Stimulated activated naive CD4-positive, alpha-beta T cell treated with Interleukin-2 at 50 U/mL for 16 hours (primary cell): ENCODE measurements at places on chromosomes 12 and 14.

- DNase-seq: no peak
Observed at GRCh38 chr12:41011939-41012338, 176.2 kb upstream of the PDZRN4 start.

DNA sequence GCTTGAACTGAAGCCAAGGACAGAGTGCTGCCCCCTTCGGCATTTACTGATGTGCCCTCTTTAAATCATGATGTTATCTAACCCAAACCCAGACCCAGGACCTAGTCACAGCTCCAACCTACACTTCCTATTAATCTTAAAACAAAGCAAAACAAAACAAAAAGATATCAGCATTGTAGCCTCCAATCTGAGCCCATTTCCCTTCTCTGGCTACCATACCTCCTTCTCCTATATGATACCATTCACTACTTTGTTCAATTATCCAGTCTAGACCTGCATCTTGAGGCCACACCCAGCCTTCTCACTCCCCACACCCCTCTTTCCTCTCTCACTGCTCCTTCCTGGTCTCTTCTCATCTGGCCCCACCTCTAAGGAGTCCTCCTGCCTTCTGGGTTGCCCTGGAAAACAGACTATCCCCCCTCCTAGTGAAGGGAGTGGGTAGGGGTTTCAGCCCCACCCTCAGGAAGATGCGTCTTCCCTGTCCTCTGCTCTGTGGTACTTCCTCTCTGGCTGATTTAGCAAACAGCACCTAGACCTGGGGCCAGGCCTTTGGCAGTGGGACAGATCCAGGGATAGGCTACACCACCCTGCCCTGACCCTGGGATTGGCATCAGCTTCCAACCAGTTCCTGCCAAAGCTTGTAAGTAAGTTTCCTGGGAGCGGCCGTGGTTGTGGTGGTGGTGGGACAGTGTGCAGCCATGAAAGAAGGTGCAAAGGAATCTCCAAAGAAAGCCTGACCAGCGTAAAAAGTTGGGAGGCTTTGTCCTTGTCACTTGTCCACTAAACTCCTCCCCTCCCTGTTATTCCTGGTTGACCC lies 3.3 kb downstream of the LTB4R start:
- DNase-seq: no peak

GRCh38 chr12:101323255-101323654 lies 43.4 kb downstream of the UTP20 start:
- no peak for DNase-seq

- DNase-seq: no peak
Observed at GRCh38 chr12:9134981-9135628, 19.4 kb upstream of the A2M start.

- no peak for DNase-seq
Observed at GRCh38 chr12:93733928-93734327, 56.8 kb downstream of the CRADD start.

DNA sequence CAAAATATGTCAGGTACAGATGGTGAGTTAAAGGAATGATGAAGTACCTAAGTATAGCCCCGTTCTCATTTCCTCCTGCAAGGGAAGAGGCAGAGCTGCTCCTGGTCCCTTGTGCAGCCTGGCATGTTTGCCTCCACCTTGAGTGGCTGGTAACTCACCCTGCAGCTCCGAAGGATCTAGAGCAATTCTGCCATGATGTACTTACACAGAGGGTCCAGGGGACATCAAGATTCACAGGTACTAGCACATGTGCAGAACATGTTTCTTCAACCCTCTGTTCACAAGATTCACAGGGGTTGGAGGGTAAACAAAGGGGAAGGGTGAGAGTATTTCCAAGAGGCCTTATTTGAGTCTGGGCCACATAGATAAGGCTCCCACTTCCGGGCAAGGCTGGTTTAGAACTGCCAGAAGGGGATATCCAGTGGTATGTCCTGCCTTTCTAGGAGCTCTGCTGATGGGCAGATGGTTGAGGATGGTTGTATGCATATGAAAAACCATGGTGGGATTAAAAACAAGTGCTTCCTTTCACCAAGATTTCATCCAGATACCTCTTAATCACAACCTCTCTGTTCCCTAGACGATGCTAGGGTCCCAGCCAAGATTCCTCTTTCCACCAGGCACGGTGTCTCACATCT lies 7.7 kb downstream of the DCTN2 start:
- DNase-seq: no peak

DNA sequence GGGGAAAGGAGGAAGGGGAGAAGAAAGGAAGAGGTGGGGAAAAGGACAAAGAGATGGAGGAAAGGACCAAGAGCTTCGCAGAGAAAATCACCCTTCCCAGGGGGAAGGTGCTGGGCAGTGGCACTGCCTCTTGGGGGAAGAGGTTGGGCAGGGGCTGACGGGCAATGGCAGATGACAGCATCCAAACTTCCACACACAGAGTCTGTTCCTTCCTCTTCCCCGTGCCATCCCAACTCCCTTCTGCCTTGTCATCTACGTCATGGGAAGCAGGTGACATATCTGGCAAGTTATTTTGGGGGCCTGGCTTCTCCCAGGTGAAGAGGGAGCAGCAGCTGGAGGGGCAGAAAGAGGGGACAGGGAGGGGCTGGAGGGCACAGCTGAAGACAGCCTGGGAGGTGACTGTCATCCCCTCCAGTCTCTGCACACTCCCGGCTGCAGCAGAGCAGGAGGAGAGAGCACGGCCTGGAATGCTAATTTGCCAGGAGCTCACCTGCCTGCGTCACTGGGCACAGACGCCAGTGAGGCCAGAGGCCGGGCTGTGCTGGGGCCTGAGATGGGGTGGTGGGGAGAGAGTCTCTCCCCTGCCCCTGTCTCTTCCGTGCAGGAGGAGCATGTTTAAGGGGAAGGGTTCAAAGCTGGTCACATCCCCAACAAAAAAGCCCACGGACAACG lies 43.9 kb upstream of the IQSEC3 start:
- DNase-seq: no peak

DNA sequence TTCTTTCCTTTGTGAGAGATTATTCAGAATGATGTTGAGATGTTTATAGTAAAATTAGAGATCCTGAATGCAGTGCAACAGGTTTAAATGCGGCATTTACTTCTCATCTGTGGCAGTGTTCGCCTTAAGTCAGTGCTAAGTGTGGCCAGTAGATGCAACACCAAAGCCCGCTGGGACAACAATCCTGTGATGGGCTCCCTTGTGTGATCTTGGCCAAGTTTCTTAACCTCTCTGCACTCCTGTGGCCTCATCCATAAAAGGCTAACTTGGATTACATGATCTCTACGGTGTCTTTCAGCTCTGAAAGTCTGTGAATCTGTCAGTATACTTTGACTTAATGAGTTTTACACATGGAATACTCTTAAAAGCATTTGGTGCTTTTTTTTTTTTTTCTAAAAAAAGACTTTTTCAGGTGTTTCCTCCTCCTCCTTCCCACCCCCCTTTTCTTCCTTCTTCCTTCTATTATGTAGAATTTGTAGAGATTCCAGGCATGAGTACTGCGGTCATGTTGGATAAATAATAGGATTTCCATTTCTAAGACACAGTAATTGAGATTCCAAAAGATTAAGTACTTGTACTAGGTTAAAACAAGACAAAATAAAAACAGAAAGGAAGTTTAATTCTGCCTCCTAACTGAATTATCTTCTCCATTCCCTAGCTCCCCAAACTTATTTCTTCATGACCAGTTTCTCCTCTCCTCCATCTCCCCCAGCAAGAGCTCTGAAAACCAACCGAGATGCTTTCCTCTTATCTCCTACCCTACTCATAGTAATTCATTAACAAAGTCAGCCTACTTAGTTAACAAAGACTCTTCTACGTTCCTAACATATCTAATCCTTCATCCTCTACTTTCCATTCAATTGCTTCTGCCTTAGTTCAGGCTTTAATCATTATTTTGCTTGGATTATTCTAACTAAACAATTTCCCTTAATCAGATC lies 42.2 kb upstream of the NAV3 start:
- no peak for DNase-seq

- DNase-seq: no peak
Observed at GRCh38 chr14:86802726-86803125, 1190.3 kb downstream of the GALC start.

GRCh38 chr14:68462683-68463082 lies 330.2 kb downstream of the ZFP36L1 start:
- DNase-seq: no peak

DNA sequence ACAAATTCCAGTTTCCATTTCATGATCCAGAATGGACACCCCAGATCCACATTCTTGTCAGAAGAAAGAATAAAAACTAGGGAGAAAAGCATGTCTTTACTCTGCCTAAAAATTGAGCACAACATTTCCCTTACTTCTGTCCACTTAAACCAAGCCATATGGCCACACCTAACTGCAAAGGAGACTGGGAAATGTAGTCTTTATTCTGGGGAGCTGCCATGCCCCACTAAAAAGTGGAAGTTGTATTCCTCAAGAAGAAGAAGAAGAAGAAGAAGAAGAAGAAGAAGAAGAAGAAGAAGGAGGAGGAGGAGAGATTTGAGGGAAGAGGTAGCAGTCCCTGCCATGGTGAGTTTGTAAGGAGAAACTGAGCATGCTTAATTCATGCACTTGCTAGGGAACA lies 84.5 kb downstream of the GPR65 start:
- no peak for DNase-seq

DNA sequence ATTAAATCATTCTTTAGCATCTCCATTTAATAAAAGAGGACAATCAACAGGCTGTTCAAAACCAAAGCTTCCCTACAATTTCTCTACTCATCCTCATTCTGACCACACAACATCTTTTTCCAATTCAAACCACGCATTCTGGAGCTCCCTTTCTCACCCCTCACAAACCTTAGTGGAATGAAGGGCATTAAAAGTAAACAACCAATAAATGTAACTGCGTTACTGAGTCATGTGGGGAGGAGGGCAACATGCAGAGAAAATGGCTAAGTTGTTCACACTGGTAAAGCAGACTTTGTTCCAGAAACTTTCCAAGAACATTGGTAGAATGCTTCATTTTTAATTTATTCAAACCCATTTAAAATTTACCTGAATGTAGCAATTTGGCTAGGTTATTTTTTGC lies 19.6 kb downstream of the SOX5 start:
- no peak for DNase-seq

DNA sequence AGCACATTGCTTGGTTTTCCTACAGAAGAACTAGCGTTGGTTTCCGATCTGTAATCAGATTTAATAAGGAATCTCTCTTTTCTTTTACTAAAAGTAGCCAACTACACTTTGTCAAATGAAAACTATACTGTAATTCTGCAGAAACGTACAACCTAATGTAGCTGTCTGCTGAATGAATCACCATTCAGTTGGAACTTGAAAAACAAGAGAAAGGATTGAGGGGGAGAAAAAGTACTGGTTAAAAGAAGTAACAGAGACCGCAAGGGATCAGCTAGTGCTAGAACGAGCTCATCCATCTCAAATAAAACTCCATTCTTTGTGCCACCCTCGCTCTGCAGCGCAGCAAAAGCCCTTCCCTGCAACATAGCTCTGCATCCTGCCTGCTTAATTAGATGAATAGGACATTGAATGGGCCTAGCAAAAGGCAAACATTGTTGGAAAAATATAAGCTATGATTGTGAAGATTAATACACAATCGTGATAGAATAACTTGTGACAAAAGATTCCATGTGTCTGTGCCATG lies 2.6 kb downstream of the GARIN2 start:
- no peak for DNase-seq

GRCh38 chr14:89302396-89302950 lies 114.6 kb downstream of the FOXN3 start:
- no peak for DNase-seq

DNA sequence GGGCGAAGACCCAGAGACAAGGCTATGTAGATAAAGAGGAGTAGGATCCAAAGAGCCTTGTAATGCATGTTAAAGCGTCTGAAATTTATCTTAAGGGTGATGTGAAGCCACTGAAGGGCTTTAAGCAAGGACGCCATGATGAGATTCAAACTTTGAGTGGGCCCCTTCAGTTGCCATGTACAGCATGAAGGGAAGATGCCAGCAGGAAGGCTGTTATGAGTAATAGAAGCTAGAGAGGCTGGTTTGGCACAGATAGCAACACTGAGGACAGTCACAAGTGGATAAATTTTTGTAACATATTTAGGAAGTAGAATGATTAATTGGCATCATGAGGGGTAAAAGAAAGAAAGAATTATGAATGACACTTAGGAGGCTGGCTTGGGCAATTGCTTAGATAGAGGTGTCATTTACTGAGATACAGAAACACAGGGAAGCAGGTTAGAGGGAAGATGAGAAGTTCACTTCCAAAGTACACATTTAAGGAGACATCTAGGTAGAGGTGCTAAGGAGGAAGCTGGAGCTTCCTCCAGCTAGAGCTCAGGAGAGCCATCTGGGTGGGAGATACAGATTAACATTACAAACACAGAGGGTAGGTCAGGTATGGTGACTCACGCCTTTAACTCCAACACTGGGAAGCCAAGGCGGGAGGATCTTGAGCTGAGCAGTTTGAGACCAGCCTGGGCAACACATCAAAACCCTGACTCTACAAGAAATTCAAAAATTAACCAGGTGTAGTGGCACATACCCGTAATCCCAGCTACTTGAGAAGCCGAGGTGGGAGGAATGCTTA lies 13.7 kb downstream of the ATG2B start:
- no peak for DNase-seq

DNA sequence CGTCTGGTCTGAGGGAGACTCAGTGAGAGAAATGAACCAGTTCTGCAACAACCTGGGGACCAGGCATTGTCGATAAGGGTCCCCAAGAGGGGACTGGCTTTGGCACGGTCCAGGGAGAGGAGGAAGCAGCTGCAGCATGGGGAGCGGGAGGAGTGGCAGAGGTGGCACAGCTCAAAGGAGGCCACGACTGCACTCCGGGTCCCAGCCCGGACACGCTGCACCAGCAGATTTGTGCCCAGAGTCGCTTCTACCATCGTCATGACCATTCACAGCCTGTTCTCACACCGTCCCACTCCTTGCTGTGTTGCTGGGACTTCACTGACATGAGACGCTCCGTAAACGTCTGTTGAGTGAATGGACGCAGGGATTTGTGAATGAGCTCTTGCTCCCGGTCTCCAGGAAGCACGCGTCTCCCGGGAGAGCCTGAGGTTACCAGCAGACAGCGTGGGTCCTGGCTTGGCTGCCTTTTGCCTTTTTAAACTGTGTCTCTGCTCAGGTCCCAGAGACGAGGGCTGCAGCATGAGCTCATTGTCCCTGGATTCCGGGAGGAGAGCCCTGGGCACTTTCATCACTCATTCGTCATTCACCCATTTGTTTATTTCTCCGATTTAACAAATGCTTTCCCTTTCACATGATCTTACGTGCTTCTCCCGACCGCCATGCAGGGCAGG lies 137.0 kb downstream of the PIWIL1 start:
- no peak for DNase-seq
